Cardiac muscle cell (in vitro differentiated cells and primary cell): ENCODE measurements at places on chromosomes 11 and 22.

DNA sequence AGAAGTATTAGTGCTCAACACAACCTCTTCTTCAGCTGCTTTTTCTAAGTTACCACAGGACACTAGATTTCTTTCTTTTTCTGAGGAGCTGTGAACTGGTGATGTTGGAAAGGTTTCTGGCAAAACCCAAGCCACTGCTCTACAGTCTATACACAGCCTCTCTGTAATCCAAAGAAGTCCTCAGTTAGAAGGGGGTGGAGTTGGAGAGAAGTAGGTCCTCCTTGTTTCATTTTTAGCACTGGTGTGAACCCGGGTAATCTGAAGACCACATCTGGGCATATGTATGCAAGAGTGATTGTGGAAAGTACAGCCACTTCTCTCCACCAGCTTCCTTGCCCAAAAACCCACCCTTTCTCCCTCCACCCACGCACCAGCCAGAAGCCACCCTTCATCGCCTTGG, 1168.1 kb downstream of the LRRC4C start:
- peaks cover 28% of the 10 kb centered on the region for H3K27me3 ChIP-seq
- H3K27ac ChIP-seq = no peak overlapping the region
- H3K4me3 ChIP-seq = no peak overlapping the region
- H3K36me3 ChIP-seq = no peaks in the 10 kb centered on the region
- H3K4me1 ChIP-seq = peaks cover 7% of the 10 kb centered on the region

- no peak overlapping the region for H3K4me3 ChIP-seq
- H3K36me3 ChIP-seq = peaks cover 5% of the 10 kb centered on the region
- H3K27me3 ChIP-seq = no peaks in the 10 kb centered on the region
- DNase-seq = no peak
- no peak overlapping the region for H3K27ac ChIP-seq
These were observed 34.4 kb downstream of the PRMT3 start for GRCh38 chr11:20421946-20422345.

- H3K4me1 ChIP-seq = peaks cover 1% of the 10 kb centered on the region
- no peak for DNase-seq
- no peak overlapping the region for H3K4me3 ChIP-seq
- no peaks in the 10 kb centered on the region for H3K36me3 ChIP-seq
These were observed 86.4 kb downstream of the KIRREL3 start for GRCh38 chr11:126914166-126914565.

DNA sequence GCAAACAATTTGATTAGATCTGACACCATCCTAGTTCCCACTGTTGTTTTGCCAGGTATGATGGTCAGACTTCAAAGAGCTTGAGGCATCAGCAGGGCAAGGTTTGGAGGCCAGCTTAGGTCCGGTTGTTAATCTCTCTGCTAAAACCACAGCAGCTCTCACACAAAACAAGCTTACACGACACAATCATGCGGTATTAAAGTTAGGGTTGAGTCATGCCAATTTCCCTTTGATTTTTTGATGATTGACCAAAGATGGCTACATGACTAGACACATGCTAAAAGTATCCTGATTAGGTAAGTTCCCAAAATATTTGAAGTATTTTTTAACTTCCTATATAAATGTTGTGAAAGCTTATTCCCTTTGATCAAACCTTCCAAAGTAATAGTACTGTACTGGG, 145.9 kb downstream of the ELP4 start:
- H3K27ac ChIP-seq = no peak overlapping the region
- no peak overlapping the region for H3K4me3 ChIP-seq
- H3K4me1 ChIP-seq = no peaks in the 10 kb centered on the region
- no peaks in the 10 kb centered on the region for H3K27me3 ChIP-seq
- DNase-seq = peak; percentile 39

DNA sequence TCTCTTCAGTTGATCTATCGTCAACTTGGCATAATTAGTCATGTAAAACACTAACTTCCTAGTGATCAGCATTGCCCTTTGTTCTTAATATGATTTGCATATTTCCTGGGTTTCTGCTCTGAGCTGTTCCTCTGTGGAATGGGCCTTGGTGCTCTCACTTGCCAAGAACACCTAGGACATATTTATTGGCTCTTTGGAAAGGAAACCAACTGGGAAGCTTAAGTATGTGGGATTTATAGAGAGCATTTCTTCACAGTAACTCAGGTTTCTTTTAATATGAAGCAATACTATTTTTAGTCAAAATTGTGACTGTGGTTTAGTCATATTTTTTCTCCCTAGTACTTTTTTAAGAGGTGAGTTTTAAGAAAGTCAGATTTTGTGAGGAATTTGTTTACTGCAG, 28.8 kb downstream of the FAT3 start:
- DNase-seq = no peak
- H3K27me3 ChIP-seq = no peaks in the 10 kb centered on the region
- H3K4me3 ChIP-seq = no peak overlapping the region
- no peaks in the 10 kb centered on the region for H3K4me1 ChIP-seq

GRCh38 chr22:36594569-36594968, 65.6 kb upstream of the EIF3D start:
- DNase-seq = no peak
- H3K4me1 ChIP-seq = no peaks in the 10 kb centered on the region
- H3K27ac ChIP-seq = no peak overlapping the region
- no peaks in the 10 kb centered on the region for H3K36me3 ChIP-seq
- H3K4me3 ChIP-seq = no peak overlapping the region
- no peaks in the 10 kb centered on the region for H3K27me3 ChIP-seq

- H3K36me3 ChIP-seq = no peaks in the 10 kb centered on the region
- DNase-seq = no peak
- H3K27me3 ChIP-seq = no peaks in the 10 kb centered on the region
- H3K4me1 ChIP-seq = no peaks in the 10 kb centered on the region
- no peak overlapping the region for H3K27ac ChIP-seq
- no peak overlapping the region for H3K4me3 ChIP-seq
These were observed 77.0 kb downstream of the RPL27A start for GRCh38 chr11:8759634-8760033.

- no peaks in the 10 kb centered on the region for H3K4me1 ChIP-seq
- H3K27me3 ChIP-seq = no peaks in the 10 kb centered on the region
- no peak overlapping the region for H3K4me3 ChIP-seq
- DNase-seq = no peak
- H3K36me3 ChIP-seq = no peaks in the 10 kb centered on the region
These were observed 727.3 kb downstream of the LRRC4C start for GRCh38 chr11:40732132-40732531.

DNA sequence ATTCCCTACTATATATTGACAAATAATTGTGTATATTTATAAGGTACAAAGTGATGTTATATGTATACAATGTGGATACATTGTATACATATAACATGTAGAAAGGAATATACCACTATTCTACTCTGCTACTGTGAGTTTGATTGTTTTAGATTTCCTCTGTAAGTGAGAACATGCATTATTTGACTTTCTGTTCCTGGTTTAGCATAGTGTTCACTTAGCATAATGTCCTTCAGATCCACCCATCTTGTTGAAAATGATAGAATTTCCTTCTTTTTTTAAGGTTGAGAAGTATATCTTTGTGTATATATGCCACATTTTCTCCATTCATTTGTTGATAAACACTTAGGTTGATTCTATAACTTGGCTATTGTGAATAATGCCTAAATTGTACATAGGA, 140.8 kb upstream of the BDNF start:
- H3K4me1 ChIP-seq = no peaks in the 10 kb centered on the region
- no peaks in the 10 kb centered on the region for H3K36me3 ChIP-seq
- no peak overlapping the region for H3K27ac ChIP-seq
- no peaks in the 10 kb centered on the region for H3K27me3 ChIP-seq
